ENCODE measurements at places on chromosomes 2 and 18.
A peak's percentile ranks its signal among the peaks of the same experiment; 100 is the strongest.

DNA sequence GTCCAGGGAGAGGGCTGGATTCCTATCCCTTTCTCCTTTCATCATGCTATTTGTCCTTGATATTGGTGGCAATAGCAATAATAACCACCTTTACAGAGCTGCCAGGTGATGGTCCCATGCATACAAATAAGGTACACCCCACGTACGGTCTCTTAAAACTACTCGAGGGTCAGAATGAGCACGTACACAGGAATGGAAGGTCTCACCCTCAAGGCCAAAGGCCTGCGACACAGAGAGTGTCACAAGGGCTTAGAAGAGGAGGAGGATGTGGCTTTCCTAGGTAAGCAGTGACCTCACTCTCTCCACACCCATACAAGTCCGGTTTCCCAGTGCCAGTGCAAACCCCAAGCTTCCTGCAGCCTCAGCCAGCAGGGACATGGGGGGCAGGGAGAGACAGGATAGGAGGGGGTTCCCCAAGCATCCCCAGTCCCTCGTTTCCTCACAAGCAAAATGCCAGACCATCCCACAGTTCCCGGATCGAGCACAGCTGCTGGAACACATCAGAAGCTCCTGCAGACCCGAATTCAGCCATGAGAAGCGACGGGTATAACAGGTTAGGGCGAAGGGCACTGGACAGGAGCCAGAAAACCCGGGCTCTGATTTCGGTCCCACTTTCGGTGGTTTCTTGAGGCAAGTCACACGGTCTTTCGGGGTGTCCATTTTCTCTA lies 49.2 kb downstream of the PLB1 start:
- DNase-seq, result no peak

DNA sequence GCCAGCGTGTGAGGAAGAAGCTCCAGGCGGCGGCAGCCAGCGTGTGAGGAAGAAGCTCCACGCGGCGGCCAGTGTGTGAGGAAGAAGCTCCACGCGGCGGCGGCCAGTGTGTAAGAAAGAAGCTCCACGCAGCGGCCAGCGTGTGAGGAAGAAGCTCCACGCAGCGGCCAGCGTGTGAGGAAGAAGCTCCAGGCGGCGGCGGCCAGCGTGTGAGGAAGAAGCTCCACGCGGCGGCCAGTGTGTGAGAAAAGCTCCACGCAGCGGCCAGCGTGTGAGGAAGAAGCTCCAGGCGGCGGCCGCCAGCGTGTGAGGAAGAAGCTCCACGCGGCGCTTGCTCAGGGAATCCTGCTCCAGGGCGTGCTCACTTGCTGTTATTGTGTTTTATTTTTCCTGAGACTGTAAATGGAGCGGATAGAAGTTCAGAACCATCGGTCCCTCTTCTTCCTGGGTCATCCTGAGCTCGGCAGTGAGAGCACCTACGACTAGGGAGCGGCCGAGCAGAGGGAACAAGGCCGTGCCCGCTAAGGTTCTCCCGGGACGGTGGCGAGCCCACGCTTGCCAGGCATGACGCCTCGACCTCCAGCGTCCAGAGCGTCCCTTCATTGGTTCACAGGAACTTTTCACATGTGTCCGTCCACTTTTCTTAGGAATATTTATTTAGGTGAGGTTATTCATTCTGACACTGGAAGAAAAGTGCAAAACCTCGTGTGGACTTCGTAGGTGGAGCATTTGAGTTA lies 94.2 kb downstream of the TMEM18 start:
- no peak for DNase-seq

GRCh38 chr2:225270861-225271260 lies 128.6 kb upstream of the NYAP2 start:
- DNase-seq, result no peak

- DNase-seq, result no peak
These were observed 8.7 kb upstream of the CHMP1B start for GRCh38 chr18:11842562-11842961.

GRCh38 chr2:238286987-238287736 lies 1.2 kb downstream of the PER2 start:
- DNase-seq, result no peak

GRCh38 chr2:152452256-152452973 lies 117.4 kb downstream of the FMNL2 start:
- no peak for DNase-seq

DNA sequence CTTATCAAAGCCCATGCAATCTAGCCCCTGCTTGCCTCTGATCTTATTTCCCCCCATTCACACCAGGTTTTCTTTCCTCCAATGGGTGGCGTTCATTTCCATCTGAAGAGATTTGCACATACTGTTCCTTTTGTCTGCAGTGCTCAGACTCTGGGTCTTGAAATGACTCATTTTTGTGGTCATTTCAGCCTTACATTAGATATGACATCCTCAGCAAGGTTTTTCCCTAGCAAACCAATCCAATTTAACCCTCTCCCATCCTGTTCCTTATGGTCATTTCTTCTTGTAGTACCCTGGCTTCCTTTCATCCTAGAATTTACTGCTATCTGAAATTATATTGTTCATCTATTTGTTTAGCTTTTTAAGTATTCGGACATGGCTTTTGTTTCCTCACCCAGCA lies 42.5 kb upstream of the SCN1A start:
- DNase-seq, result no peak

DNA sequence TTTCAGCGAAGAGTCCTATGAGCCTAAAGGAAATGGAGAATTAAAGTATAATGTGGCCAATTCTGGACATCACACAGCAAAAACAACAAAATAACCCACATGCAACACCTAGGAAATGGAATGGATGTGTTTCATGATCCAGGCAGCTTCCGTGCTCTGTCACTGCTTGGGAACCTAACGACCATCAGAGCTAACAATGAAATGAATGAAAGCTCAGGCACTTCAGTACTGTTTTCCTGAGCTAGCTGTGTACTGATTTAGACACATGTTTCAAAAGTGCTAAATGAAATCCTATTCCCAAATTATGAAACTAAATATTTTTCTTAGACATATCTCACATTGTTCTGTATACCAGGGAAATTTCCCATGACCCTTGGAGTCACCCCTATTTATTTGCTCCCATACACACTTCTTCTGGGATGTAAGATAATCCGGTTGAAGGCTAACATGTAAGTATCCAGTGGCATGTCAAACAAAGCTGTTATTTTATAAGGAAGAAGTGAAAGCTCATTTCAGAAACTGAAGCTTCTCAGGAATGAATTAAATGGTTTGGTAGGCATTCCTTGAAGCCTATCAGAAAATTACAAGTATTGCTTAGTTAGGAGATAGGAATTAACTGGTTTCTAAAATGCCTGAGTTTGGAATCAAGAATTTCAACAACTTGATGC lies 108.5 kb upstream of the RND3 start:
- DNase-seq, result no peak

GRCh38 chr2:239689985-239690384 lies 289.2 kb upstream of the HDAC4 start:
- no peak for DNase-seq

DNA sequence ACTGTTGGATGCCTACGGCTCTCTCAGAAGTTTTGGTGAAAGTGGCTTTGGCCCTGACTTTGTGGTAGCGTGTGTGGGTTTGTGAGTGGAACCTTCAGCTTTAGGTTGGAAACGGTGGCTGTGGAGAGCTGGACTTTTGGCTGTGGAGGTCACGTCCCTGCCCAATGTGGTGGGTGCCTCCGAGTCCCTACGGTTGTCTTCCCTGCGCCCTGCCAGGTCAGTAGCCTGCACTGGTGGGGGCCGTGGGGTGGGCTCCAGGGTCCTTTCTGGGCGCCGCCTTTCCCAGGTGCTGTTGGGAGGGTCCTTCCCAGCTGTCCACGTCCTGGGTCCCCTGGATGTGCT lies 11.1 kb downstream of the COLEC11 start:
- no peak for DNase-seq

- no peak for DNase-seq
These were observed 53.9 kb downstream of the LIMS1 start for GRCh38 chr2:108588070-108588668.

DNA sequence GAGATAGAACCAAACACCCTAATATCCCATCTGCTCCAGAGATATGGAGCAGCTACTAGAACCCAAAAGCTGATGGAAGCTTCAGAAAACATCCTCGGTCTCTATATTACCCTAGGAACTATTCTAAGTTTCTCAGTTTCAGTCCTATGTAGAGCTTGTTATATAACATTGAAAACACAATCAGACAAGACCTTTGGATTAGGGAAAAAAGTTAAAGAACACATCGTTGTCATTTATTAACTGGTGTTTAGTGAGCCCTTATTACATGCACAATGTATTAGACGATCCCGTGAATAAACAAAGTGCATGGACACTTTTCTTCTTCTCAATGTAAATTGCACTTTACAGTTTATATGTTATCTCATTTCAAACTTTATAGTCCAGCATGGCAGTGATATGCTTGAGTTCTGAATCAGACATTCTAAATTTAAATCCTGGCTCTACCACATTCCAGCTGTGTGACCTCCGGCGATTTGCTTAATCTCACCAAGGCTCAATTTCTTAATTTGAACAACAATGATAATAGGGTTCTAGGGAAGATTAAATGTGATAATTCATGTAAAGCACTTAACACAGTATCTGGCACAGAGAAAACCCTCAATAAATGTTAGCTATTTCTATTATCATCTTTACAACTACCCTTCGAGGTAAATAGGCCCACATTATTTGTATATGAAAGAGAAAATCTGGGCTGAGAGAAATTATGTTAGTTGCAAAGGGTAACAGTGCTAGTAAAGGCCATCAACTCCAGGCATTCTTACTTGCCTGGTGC lies 83.6 kb upstream of the PIK3C3 start:
- DNase-seq, result no peak

- DNase-seq, result no peak
These were observed 7.9 kb downstream of the SLC16A14 start for GRCh38 chr2:230060672-230061293.

GRCh38 chr2:69907216-69907615 lies 7.7 kb upstream of the MXD1 start:
- DNase-seq, result no peak

- no peak for DNase-seq
These were observed 10.5 kb upstream of the INSIG2 start for GRCh38 chr2:118077636-118078247.

GRCh38 chr18:55185391-55185790 lies 226.1 kb upstream of the CCDC68 start:
- DNase-seq, result no peak

DNA sequence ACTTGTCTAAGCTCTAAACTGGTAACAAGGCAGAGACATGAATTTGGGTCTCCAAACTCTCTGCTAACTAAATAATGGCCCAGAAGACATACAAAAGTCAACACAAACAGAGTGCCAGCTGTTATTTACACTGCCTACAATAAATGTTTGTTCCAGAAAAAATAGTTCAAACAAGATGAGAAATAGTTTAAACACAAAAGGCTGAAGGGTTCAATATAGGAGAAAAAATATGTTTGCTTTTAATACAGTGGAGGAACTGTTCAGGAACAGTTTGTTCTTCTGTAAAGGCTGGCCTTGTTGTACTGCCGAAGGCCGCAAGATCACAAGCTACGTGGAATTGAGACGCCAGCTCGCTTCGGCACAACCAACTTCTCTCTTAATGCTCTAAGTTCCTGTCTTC lies 74.6 kb downstream of the AFF3 start:
- no peak for DNase-seq

DNA sequence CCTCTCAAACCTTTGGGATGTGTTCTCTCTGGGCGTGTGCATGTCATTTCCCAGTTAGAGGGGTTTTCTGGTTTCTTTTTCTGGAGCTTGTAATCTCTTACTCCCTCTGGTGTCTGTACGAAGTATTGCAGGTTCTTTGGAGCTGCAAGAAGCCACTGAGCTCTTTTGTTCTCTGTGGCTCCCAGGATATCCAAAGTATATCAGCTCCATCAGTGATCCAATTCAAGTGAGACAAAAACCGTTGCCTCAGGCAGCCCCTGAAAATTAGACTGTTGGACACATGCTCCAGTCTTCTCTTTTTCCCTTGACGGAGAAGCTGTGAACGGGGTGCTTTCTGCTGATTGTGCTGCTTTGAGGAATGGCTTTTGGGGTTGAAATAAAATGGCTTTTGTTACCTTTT lies 59.0 kb upstream of the LDLRAD4 start:
- peak; percentile 77 for DNase-seq

DNA sequence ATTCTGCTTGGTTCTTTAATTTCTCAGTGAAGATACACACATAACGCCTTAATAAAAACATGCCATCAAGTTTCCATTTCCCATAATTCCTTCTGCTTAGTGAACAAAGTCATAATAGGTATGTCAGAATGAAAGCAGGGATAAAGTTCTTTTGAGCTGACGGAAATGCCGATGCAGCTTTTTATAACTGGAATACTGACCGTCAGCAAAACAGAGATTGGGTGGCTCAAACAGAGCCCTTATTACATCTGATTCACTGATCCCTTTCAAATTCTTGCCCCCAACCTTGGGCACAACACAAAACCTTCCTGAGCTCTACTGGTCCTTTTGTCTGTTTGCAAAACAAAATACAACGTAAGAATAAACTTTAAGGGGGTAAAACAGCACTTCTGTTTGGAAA lies 140.4 kb downstream of the CDH2 start:
- peak; percentile 83 for DNase-seq

DNA sequence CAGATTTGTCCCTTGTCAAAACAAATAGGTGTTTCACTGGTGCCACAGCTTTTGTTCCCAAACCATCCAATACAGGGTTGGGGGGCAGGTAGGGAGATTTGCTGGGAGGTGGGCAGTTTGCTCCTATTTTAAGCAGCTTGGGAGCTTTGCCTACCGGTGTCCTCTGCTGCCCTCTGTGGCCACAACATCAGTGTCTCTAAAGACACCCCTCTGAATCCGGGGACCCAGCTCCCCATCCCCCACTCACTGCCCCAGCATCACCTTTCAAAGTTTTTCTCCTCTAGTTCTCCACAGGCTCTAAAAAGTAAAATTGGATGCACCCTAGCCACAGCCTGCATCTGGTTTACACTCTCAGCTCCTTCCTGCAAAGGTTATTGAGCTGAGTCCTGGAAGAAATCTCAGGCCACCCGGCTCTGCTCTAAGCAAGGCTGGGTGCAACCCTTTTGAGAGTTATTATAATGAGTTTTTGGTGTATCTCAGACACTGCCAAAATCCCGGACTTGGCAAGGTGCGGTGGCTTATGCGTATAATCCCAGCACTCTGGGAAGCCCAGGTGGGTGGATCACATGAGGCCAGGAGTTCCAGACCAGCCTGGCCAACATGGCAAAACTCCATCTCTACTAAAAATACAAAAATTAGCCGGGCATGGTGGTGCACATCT lies 2.9 kb upstream of the EPAS1 start:
- DNase-seq, result peak; percentile 74

GRCh38 chr2:31163011-31163539 lies 24.8 kb upstream of the GALNT14 start:
- peak; percentile 58 for DNase-seq

DNA sequence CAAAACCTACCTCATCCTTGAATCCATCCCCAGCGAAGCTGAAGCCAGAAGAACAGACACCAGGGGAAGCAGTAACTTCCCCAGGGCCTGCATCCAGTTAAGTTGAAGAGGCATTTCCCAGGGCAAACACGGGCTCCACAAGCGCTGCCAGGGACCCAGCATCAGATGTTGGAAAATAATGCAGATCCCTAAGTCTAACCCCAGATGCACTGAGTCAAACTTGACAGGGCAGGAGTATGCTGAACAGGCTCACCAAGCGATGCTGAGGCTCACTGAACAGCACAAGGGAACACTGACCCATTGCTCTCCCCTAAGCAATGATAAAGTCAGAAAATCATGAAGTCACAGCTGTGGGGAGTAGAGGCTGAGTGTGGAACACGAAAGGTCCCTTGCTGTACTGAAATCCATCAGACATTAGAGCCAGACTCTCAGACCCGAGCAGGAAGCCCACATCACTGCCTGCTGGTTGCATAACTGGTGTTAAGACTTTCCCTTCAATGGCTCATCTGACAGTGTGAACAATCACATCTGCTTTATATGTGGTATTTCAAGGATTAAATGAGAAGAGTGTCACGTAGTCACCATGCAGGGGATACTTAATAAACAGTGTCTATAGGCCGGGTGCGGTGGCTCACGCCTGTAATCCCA lies 36.2 kb downstream of the TNS1 start:
- no peak for DNase-seq
